Left renal cortex interstitium (tissue), 4 donors: ENCODE measurements at places on chromosomes 7 and 10. TPM values are rescaled to one million over a fixed set of nuclear protein-coding genes. Genes with fewer than 3 reads are reported as not detected.
A peak's percentile ranks its signal among the peaks of the same experiment; 100 is the strongest.

Gene CFAP69
- 17.3 TPM for polyA plus RNA-seq

DNA sequence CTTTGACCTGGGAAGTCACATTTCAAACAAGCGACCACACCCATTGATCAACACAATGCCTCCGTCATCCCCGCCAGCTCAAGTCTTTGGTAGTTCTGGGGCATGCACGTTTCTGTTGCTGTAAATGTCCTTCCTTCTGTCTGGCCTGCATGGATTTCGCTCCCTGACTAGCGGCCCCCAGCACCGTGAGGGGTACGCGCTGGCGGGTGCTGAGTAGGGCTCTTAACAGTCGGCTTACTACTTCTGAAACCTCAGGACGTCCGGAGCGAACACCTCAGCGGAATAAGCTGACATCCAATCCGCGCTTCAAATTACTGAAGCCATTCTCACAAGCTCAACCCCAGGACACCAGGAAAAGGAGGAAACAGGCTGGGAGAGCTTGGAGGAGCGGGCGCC is 505 bp downstream of the NUDCD3 start:
- no peak for DNase-seq

- peak; percentile 39 for DNase-seq
These were observed at the start of gene NFE2L3 for GRCh38 chr7:26151953-26152781. Gene NFE2L3, plus strand, starts transcription at chr7:26152198. Its CDS starts 301 bp downstream, at chr7:26152499.

DNA sequence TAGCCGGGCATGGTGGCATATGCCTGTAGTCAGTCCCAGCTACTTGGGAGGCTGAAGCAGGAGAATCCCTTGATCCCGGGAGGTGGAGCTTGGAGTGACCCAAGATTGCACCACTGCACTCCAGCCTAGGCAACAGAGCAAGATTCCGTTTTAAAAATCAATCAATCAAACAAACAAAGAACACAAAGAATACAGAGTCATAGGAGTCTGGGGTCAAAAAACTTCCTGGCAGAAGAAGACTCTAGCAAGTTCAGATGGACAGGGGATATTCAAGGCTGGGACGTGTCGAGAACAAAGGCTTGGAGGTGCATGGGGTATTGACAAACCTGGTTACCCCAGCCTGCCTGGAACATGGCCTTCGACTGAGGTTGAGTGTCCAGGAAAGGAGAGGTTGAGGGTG is 228.8 kb upstream of the AGK start:
- DNase-seq, result no peak

- DNase-seq, result no peak
These were observed 13.2 kb downstream of the STAM start for GRCh38 chr10:17657103-17657500.
